ENCODE measurements at places on chromosomes 4 and X.

GRCh38 chr4:59553721-59554091, 1646.4 kb upstream of the ADGRL3 start:
- no peak for DNase-seq

DNA sequence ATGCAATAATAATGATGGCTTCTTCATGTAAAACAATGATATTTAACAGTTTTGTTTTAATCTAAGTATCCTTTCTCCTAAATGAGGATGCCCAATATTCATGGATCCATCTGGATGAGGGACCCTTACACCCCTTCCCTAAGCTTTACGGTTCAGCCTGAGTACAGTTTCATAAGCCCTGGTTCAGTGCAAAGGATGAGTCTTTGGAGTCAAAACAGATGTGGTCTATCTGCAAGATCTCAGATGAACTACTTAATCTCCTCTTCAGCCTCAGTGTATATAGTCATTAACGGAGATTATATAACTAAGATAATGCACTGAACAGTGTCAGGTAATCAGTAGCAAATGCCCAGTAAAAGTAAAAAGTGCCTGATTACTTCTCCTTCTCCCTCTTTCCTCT, 22.1 kb downstream of the ANXA5 start:
- DNase-seq: no peak

GRCh38 chr4:108365551-108365950, 196.8 kb upstream of the LEF1 start:
- DNase-seq: no peak

DNA sequence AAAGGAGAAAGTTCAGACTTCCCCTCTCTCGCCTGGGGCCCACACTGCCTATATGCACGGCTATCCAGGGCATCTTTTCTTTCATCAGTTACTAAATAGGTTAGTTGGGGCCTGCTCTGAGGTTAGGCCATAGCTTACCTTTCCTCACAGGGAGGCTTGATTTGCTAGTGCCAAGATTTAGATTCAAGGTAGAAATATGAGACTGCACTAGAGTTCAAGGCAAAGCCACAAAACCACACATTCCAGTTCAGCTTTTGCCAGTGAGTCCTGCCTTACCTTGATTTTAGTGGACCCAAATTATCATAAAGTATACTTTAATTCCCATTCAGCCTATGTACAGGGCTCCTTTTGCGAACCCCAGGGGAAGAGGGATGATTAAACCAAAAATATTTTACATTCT, 762.8 kb downstream of the PDHA2 start:
- no peak for DNase-seq
